RWPE2 (cell line): ENCODE measurements at places on chromosomes 3 and 15.

GRCh38 chr3:19274576-19274975 is 126.3 kb downstream of the KCNH8 start:
- no peak for DNase-seq

DNA sequence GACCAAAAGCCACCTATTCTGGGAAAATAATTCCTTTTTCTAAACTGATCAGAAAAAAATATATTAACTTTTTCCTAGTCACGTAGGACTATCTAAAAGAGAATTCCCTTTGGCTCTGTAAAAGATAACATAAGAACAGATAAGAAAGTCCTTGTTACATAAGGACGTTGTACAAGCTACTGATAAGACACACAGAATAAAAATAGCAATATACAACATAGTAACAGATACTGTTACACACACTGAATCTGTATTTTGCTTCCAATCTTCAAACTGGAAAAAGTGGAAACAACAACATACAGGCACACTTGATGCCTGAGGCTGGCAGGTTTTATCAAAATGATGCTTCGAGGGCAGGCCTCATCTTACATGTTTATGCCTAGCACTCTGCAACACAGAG is 59.8 kb downstream of the SNX4 start:
- no peak for DNase-seq

- no peak for DNase-seq
Measured at GRCh38 chr3:78221796-78222195, 1181.9 kb downstream of the ROBO2 start.

GRCh38 chr3:79297245-79297960 is 470.4 kb downstream of the ROBO1 start:
- no peak for DNase-seq

DNA sequence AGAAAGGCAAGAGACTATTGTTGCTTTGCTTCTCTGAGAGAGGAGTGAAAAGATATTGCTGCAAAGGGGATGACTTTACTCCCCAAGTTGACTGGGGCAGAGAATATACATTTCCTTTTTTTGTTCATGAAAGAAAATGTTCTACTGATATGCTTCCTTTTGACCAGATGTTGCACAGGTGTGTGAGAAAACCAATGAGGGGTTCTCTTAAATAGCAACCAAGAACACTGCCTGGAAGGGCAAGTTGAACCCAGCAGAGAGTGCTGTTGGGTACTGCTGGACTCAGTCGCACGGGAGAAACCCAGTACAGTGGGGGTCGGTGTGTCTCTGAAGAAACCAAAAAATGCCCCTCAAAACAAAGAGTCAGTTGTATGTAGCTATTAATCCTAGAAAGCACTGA is 101.2 kb downstream of the CHST2 start:
- no peak for DNase-seq

DNA sequence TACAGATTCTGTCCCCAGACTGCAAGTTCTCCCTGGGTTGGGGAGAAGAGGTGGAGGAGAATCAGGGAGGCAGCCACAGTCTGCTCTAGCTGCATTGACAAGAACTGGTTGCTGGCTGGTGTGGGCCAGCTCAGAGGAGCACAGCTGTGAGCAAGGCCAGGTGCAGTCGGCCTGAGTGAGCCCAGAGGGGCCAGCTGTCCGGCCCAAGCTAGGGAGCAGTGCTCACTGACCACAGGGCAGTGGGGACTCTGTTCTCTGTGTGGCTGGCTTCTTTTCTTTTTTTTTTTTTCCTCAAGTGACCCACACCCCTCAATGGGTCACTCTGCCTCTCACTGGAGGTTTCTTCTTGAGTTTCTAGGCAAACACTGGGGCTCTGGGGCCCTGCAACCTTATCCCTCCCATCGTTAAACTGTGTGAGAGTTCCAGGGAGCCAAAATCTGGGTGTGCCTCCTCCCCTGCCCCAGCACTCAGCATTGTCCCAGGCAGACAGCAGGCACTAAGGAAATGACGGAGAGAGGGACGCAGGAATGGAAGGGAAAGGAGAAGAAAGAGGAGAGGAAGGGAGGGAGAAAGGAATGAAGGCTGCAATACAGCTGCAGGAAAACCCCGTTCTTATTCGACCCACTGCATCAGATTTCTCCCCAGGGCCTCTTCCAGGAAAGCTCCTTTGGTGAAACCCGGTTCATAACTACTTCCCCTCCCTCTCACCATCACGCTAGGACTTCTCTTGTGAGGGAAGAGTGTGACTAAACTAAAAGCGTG is 37.7 kb upstream of the HES1 start:
- DNase-seq = no peak

DNA sequence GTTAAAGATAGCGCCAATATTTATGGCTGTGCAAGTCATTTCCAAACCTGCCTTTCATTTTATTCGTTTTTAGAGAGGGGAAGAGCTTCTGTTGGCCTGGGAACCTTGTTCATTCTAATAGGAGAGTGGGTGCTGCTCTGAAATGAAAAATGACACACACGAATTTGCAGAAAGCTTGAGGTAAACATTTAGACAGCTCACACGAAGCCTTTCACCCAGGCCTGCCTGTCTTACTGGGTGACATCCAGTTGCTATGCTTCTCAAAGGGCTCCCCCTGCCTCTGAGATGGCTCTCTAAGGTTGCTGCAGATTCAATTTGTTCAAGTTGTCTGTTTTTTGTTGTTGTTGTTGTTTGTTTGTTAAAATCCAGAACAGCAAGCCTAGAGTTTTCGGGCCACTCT is 18.2 kb downstream of the PEX5L start:
- no peak for DNase-seq

DNA sequence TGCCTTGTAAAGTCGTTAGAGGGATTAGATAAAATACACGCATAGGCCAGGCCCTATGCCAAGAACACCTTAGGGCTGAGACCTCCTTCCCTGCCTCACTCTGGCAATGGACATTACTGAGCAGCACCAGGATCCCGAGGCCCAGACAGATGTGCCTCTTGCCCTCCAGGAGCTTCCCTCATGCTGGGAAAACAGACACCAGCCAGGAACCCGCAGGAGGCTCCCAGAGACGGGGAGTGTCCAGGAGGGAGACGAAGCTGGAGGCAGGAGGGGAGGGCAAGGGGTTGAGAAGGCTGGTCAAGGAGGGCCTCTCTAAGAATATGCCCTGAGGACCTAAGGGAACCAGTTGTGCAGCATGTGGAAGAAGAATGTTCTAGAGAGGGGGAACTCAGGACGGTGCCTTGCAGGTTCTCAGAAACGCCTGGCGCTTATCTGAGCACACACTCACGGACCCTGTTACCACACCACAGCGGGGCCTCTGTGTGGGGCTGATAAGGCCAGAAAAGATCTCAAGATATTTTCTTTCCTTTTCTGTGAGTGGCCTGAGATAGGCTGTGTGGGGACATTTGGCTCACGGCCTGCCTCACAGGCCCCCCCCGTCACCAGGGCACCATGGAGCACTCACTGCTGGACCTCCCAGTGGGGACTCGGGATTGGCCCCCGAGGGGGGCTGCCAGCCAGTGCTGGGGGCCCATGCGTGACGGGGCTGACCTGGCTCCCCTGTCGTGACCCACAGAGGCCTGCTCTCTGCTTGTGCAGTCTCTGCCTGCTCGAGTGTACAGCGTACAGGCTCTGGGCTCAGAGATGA is 22.0 kb upstream of the CYP11A1 start:
- no peak for DNase-seq

DNA sequence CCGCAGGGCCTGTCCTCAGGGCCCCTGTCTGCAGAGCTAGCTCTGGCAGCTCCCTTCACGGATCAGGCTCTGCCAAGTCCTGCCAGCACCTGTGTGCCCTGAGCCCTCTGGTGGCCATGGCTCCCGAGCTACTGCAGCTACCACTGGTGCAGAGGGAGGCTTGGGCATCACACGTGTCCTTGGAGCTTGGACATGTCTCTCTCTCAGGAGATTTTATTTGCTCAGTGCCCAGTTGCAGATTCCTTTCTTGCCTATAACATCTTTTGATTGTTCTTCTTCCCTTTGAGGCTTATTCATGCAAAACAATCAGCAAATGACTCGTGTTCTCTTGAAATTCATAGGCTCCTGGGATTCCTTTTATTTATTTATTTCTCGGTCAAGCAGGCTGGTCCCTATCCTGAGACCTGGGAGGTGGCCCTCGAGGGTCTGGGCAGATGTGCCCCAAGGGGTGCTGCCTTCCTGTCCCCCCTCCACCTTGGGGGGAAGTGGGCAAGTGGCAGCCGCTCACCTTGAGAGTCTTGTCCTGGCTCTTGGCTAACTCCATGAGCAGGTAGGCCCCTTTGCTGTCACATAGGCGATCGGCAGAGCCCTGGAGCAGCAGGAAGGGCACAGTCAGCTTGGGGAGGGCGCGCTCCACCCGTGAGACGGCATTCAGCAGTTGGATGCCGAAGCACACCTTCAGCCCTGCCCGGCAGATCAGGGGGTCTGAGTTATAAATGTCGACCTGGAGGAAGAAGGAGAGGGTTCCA is 21.9 kb downstream of the ABTB1 start:
- no peak for DNase-seq

GRCh38 chr3:196181127-196181546 is 30.1 kb downstream of the ZDHHC19 start:
- DNase-seq = no peak

- DNase-seq = no peak
Measured at GRCh38 chr3:64827431-64827830, 139.6 kb upstream of the ADAMTS9 start.

- DNase-seq = no peak
Measured at GRCh38 chr15:48084759-48085590, 35.8 kb upstream of the SLC24A5 start.

GRCh38 chr3:186526256-186526606 is 17.9 kb downstream of the CRYGS start:
- DNase-seq = no peak

DNA sequence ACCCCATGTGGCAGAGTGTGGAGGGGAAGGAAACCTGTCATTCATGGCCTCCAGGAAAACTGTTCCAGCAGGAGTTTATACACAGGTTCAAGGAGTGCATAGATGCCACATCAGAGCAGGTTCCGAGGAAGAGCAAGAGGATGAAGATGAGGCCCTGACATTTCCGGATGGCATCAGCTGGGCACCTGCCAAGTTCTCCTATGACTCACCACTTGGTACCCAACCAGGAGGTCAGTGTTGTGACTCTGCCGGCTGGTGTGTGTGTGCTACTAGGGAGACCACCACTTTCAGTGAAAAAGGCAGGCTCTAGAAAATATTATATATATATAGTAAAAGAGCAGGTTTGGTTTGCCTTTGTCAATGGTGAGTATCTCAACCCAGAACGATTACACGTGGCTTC is 69.3 kb downstream of the NTRK3 start:
- no peak for DNase-seq

DNA sequence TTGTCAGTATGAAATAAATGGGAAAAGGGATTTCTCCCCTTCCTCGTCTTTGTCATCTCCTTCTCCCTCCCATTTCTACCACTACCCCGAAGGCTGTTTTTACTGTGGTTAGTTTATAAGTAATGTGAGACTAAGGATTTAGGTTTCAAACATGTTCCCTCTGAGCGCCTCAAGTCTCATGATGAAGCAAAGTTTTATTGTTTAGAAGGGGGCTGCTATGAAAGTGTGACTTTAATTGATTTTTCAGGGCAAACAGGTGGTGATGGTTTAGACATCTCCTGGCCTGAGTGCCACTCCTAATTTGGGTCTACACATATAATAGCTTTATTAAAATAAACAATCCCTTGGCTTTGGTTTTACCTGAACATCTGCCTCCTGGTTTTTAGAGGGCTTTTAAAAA is 185.5 kb downstream of the MCTP2 start:
- no peak for DNase-seq

GRCh38 chr3:86251781-86252180 is 739.2 kb downstream of the VGLL3 start:
- DNase-seq = no peak

- DNase-seq = no peak
Measured at GRCh38 chr3:94234177-94234788, 171.4 kb downstream of the NSUN3 start.
